ENCODE measurements at places on chromosomes 5 and 9. TPM values are rescaled to one million over a fixed set of nuclear protein-coding genes. Genes with fewer than 3 reads are reported as not detected.

The NME5 gene
- total RNA-seq: not detected

The COL5A1 gene
- 12.8 TPM for total RNA-seq

The GPR150 gene
- total RNA-seq: 0.49 TPM

The FIBCD1 gene
- total RNA-seq: not detected

The ANP32B gene
- total RNA-seq: 45.8 TPM

The STING1 gene
- total RNA-seq: 28.2 TPM

The BTF3 gene
- total RNA-seq: 673 TPM

The AHRR gene
- total RNA-seq: 3.6 TPM

The ARHGEF28 gene
- total RNA-seq: 37.7 TPM

The SMIM3 gene
- 17.6 TPM for total RNA-seq

The SH3RF2 gene
- total RNA-seq: 122 TPM

The CAMK4 gene
- total RNA-seq: 0.49 TPM

The TAF1L gene
- not detected for total RNA-seq

The PGM5 gene
- 16.8 TPM for total RNA-seq

The INVS gene
- 14.4 TPM for total RNA-seq

The PLPP6 gene
- total RNA-seq: 20.7 TPM

The EGFLAM gene
- total RNA-seq: 3.8 TPM

The PPP2R2B gene
- total RNA-seq: 4.3 TPM

The TRIP13 gene
- 3.0 TPM for total RNA-seq

The P4HA2 gene
- total RNA-seq: 18.0 TPM

The ENG gene
- 51.1 TPM for total RNA-seq

The HSD17B3 gene
- not detected for total RNA-seq

The TAF11L10 gene
- not detected for total RNA-seq

The NEUROG1 gene
- not detected for total RNA-seq

The TRIM36 gene
- 1.4 TPM for total RNA-seq

The GPX8 gene
- 1.6 TPM for total RNA-seq

The FGF10 gene
- 0.17 TPM for total RNA-seq

The EHMT1 gene
- total RNA-seq: 71.3 TPM

The TNFSF15 gene
- total RNA-seq: 0.26 TPM

The NELFB gene
- 40.7 TPM for total RNA-seq

The PPP3R2 gene
- not detected for total RNA-seq

The TSPAN17 gene
- total RNA-seq: 12.1 TPM

The PTTG1 gene
- 45.4 TPM for total RNA-seq

The SMU1 gene
- 16.4 TPM for total RNA-seq

The SHC3 gene
- 0.72 TPM for total RNA-seq

The IRGM gene
- total RNA-seq: 0.19 TPM

The CCDC69 gene
- 25.0 TPM for total RNA-seq

The ZNF608 gene
- 11.6 TPM for total RNA-seq

The IL33 gene
- total RNA-seq: 28.5 TPM

The FGF18 gene
- 2.5 TPM for total RNA-seq

The NMUR2 gene
- not detected for total RNA-seq

The LCN9 gene
- not detected for total RNA-seq

The IFNA21 gene
- not detected for total RNA-seq

Data from lower leg skin (tissue), 4 donors.